ENCODE measurements at places on chromosomes 16 and 17.

GRCh38 chr16:66842765-66843164 is 1.4 kb upstream of the CA7 start:
- no peak for DNase-seq

DNA sequence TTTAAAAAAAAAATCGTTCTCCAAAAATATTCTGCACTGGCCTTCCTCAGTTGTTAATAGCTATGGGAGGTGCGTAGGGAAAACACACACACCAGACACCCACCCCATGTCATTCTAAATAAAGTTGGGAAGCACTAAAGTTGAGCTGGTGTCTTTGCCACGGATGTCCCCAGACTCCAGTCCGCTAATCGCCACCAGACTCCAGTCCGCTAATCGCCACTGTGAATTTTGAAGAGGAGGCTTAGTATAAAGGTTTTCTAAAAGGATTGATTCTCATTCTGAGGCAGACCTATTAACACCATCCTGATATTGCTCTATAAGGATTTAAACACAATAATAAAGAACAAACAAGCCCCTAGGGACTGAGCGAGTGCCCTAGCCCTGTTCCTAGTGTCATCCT is 22.7 kb upstream of the CPSF4L start:
- DNase-seq, result no peak

- no peak for DNase-seq
These were observed 1.0 kb upstream of the SLC38A8 start for GRCh38 chr16:84043486-84044117.

GRCh38 chr16:13970708-13971422 is 50.9 kb downstream of the ERCC4 start:
- DNase-seq, result no peak
